Stimulated activated CD4-positive, alpha-beta T cell treated with anti-CD3 and anti-CD28 coated beads, Interleukin-2, amount 100 ng/mL, for 4 hours (primary cell): ENCODE measurements at places on chromosomes 5 and 9.

- DNase-seq, result no peak
These were observed 155.2 kb downstream of the MEF2C start for GRCh38 chr5:88727705-88728313.

DNA sequence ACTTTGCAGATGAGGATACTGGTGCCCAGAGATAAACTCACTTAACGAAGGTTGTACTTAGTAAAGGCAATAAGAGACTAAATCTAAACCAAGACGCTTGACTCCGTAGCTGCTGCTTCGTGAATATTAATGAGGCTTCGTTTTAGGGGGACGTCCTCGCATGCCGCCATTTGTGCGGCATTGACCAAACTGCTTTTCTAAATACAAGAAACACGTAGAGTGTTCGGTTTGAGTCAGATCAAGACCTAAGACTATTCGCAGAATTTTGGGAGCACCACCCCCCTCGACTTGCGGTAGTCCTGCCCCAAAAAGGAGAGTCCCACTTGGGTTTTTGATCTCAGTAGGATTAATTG, 1.1 kb downstream of the NPM1 start:
- DNase-seq, result no peak

DNA sequence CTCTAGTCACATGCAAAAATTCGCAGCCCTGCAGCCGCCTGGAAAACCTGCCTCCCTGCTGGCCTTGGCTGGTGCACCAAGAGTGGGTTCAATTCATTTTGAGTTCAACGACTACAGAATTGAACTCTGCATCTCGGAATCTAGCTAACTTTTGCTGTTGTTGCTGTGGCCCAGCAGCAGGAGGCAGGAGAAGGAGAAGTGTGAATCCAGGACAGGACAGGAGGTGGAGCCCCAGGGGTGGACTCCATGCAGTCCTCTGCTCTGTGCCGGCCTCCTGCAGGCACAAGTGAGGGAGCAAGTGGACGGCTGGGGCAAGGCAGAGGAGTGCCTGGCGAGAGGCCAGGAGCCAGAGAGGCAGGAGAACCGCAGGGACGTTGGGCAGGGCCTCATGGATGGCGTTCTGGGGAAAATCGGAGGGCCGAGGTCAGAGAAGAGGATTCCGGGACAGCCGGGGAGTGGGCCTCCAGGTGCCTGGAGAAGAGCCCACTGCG, 214.2 kb downstream of the FANCC start:
- DNase-seq, result no peak

DNA sequence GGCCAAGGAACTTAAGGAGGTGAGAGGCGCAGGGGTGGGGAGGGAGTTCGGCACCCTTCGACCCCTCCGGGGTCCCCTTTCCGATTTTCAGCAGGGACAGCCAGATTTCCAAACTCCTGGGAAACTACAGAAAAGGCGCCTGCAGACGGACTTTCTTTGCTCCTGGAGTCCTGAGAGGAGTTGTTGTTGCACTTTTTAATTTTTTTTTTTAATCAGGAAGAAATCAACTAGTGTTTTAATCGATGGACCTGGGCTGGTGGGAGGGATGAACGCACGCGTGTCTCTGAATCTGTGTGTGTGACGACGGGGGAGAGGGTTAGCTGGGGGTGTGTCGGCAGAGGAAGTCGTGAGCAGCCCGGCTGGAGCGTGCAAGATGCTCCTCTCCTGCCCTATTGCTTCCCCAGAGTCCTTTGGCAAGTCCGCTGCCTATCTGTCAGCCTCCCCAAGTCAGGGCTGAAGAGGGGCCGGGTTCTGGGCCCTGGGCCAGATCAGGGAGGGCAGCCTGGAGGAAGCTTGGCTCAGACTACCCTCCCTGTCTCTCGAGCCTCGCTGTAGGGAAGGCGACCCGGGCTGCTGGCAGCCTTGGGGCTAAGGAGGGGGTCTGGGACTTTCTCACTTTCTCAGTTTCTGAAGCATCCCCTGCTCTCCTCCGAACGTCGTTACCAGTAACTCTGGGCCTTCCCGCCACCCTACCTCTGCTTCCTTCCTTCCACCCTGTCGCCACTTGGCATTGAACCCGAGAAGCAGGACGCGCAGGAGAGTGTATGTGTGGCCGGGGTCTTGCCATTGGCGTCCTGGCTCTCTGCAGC, 731 bp downstream of the PRR16 start:
- DNase-seq, result no peak

- no peak for DNase-seq
These were observed 48.2 kb upstream of the FBXW11 start for GRCh38 chr5:172054611-172055153.
